T-helper 2 cell (primary cell): ENCODE measurements at places on chromosomes 6 and 20.

DNA sequence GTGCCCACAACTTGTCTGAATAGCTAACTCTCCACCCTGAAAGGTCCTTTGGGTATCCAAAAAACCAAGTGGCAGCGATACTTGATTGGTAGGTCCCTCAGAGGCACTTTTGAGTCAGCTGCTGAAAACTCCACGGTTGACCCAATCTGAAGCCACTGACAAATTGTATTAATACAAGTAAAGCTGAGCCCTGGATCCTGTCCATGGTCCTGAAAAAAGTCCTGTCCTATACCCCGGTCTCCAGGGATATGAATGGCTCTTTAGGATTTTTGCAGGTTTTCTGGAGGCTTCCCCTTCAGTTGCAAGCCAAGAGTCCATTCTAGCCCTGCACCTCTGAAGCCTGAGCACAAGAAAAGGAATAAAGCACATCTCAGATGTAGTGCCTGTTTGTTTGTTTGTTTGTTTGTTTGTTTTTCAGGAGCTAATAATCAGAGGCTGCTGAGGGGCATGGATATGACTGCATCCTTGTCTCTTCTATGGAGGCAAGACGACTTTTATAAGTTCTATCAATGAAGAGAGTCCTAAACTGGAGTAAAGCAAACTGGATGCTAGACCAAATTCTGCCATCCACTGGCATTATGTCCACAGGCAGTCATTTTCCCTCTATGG, 1.7 kb upstream of the SLC12A5 start:
- no peak for DNase-seq

- no peak for DNase-seq
Observed at GRCh38 chr20:57664476-57664875, 44.2 kb upstream of the ZBP1 start.

DNA sequence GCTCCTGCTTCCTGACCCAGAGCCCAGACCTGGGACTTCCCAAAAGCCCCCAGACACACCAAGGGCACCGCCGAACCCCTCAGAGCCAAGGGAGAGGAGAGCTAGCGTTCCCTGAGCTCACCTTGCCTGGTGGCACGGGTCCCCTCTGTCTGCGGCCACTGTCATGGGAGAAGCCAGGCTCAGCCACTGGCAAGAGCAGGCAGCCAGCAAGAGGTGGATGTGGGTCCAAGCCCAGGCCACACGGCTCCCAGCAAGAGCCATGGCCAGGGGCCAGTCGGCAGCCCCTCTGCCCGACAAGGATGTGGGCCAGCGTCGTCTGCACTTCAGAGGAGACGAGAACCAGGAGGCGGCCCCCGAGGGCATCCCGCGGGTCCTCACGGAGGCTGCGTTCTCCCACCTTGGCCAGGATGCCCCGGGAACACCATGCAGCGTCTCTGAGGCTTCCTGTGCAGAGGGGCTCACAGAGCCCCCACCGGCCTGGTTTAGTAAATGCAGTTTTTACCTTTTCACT, 2.2 kb upstream of the PPDPF start:
- no peak for DNase-seq

- DNase-seq: no peak
Observed at GRCh38 chr6:130063806-130064205, 45.4 kb downstream of the L3MBTL3 start.

- no peak for DNase-seq
Observed at GRCh38 chr6:10395704-10396546, 18.9 kb downstream of the TFAP2A start.

DNA sequence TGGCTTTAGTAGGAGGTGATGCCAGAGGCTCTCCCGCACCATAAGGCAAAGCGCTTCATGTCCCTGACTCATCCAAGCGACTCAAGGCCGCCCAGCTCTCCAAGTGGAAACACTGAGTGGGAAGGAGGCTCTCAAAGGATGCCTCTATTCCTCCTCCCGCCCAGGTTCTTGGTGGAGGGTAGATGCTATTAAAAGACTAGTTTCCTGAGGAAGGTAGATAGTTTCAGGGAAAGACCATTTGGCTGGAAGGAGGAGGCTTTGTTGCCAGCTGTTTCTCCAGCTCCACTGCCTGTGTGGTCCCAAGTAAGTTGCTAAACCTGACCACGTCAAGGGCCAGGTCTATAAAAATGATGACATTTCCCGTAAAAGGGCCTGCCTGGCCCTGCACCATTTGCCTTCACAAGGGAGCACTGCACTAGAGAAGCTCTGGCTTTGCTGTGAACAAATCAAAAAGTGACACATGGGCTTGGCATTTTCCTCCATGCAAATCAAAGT, 48.2 kb downstream of the GMDS start:
- no peak for DNase-seq

DNA sequence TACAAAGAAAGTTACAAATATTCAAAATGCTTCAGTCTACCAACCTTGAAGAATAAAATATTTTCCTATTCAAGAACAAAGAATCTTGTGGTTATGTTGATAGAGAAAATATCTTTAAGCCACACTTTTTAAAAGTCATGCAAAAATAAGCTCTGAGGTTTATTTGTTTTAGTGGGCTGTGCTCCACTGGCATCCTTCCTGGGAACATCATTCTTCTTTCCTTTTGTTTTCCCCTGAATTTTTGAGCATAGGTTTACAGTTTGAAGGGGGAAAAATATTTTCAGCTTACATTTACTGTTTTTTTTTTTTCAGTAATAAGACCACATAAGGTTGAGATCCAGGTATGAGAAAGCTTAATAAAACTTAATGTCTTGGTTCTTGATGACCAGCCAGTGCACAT, 72.0 kb upstream of the BACH2 start:
- no peak for DNase-seq

- DNase-seq: no peak
Observed at GRCh38 chr6:148423601-148424270, 81.1 kb downstream of the SASH1 start.

- no peak for DNase-seq
Observed at GRCh38 chr6:12548526-12548925, 168.0 kb upstream of the PHACTR1 start.

DNA sequence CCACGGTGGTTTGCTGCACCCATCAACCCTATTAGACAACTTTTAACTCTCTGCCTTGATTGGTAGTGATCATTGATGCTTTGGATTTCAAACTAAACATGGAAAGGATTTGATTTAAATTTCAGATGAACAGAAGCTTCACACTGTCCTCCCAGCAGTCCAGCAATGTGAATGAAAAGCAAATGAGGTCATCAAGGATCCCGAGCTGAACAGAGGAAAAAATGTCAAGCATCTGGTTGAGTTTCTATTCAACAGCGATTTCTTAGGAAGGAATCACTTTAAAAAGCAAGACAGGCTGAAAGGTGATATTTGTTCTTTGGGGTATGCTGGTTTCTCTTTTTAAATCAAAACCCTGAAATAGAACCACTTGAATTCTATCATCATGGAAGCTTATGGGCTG, 10.6 kb upstream of the SAMD3 start:
- DNase-seq: no peak

GRCh38 chr6:288866-289265, 3.4 kb upstream of the DUSP22 start:
- no peak for DNase-seq

- no peak for DNase-seq
Observed at GRCh38 chr6:26552205-26552604, 14.0 kb downstream of the HMGN4 start.

- DNase-seq: no peak
Observed at GRCh38 chr20:6295127-6295866, 172.5 kb upstream of the FERMT1 start.

- DNase-seq: no peak
Observed at GRCh38 chr6:11233673-11234573, 1.5 kb upstream of the NEDD9 start.
